ENCODE measurements at places on chromosomes 4 and X.

GRCh38 chr4:15021311-15021710, 19.0 kb downstream of the CPEB2 start:
- no peak for DNase-seq

DNA sequence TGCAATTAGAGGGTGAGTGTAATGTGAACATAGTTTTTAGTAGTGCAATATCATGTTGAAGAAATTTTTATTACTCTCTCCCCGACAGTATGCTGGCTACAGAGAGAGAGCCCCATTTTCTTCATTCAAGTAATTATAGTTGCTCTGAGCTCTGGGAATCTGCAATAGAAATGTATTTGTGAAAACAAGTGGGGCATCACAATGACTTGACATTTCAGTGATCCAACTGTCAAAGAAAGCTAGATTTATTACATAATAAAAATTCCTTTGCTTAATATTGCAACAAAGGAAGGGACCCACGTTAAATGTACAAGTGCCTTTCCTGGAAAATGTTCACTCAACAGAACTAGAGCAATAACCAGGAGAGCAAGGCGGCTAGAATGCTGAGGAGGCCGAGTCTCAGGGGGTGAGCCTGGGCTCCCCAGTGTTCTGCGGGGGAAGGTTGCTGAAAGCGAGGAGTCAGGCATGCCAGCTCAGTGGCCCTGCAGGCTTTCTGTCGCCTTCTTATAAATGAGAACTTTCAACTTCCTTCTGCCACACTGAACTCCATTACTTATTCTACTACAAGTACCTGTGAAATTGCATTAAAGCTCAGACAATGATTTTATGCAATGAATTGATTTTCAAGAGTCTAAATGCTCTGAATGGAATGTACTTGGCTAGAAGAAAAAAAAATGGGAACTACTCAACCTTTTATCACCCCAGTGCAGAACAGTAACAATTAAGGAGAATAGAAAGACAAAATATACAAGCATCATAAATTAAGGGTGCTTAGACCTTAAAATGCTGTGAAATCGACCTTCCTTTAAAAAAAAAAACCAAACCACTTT, 476.4 kb downstream of the AFF2 start:
- no peak for DNase-seq

GRCh38 chr4:85058551-85058950, 92.1 kb upstream of the WDFY3 start:
- DNase-seq, result no peak

- DNase-seq, result no peak
Measured at GRCh38 chr4:53050361-53050774, 188.3 kb downstream of the RASL11B start.

DNA sequence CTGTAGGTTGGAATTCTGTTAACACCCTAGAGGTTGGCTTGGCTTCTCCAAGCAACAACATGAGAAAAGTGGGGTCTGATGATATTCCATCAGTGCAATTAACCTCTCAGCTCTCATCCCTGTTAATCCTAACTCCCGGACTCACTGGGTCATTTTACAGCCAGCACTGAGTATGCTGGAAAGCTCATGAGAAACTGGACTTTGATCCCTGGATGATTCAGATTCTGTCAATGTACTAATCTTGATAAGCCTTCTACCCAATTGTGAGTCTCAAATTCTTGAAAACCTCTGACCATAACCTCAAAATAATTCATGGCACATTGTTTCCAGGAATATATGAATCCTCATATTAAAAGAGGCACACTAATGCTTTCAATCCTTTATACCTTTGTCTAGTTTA, 244.3 kb upstream of the DCAF8L1 start:
- DNase-seq, result no peak

DNA sequence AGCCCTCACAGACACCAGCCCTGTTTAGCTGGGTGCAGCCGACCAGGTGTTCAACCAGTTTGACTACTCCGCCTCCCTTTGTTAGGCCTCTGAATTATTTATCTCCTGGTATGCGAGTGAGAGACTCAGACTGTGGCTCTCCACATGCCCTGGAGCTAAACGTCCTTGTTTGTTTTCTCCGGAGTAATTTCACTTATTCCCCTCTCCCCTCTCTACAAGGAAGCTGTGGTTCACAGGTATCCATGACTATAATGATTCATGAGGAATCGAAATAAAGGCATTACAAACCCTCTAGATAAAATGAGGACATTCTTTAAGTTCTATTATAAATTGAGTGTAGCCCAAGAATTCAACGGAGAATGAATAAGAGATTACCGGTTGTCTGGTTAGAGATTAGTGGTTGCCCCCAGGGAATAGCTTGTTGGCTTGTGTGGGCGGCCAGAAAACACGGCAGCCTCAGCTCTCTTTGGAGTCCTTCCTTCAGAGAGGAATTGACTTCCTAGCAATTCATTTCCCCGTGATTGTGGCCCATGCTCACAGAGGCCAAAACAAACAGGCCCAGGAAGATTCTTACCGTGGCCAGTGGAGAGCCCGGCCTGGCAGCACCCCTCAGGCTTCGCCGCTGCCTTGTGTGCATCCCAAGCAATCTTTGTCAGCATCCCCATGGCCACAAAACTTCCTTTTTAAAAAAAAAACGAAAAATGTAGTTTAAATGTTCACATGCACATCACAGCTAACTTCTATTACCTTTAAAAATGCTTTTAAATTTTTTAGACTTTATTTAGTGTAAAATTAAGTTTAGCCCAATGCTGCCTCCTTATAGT, 60.2 kb upstream of the CBR4 start:
- DNase-seq, result no peak

DNA sequence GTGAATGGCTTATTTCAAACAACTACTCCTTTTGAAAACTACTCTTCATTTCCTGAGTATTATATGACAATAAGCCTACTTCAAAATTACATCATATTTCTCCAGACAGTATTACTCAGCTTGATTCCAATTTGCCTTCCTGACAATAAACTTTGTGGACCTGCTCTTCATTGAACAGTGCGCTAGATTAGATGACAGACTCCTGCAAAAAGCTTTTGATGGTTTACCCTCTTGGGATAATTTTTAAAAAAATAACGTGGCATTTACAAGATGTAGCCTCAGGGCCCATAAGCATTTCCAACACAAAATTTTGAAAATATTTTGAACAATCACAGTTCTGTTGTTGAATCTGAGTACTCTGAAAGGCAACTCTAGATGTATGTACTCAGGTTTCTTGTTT, 25.9 kb downstream of the MGAT4D start:
- DNase-seq, result no peak

- DNase-seq, result no peak
Measured at GRCh38 chr4:149801416-149801815, 14.2 kb downstream of the IQCM start.

DNA sequence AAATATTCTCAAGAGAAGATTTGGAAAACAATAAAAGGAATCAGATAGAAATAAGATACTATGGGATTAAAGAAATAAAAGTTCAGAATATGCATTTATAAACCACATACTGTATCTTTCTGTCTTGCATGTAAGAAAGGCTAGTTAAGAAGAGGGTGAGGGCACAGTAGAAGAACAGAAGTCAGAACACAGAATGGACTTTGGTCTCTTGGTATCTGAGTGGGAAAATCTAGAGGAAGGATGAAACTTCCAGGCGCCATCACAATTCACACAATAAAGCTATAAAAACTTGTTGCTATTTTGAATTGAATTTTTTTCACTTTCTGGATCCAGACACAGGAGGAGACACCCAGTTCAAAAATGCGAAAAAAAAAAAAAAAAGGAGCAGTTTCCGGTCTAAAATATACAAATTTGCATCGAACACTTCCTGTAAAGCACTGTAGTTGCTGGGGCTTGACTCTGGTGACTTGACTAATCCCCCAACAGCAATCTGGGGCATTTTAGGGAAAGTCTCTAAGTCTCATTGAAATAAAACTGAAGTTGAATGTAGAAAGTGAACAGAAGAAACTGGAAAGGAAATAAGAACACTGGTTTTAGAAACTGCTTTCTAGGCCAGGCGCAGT, 8.1 kb upstream of the NAAA start:
- no peak for DNase-seq

GRCh38 chr4:14636563-14636962, 365.7 kb upstream of the CPEB2 start:
- no peak for DNase-seq

- no peak for DNase-seq
Measured at GRCh38 chr4:86493460-86493859, 100.7 kb upstream of the PTPN13 start.

DNA sequence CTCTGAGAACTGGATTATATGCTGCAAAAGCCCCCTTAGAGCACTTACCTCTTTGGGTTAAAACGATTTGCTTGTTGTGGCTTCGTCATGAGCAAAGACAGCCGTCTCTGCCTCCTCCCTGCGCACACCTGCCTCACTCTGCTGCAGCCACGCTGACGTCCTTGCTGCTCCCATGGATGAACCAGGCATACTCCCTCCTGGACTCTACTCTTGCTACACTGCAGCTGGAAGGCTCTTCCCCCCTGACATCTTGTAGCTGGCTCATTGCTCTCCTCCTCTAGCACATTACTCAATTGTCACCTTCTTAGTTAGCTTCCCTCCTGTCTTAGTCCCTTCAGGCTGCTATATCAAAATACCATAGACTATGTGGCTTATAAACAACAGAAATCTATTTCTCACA, 59.3 kb downstream of the FAM114A1 start:
- no peak for DNase-seq

- DNase-seq, result no peak
Measured at GRCh38 chr4:47359891-47360290, 103.6 kb downstream of the COMMD8 start.

DNA sequence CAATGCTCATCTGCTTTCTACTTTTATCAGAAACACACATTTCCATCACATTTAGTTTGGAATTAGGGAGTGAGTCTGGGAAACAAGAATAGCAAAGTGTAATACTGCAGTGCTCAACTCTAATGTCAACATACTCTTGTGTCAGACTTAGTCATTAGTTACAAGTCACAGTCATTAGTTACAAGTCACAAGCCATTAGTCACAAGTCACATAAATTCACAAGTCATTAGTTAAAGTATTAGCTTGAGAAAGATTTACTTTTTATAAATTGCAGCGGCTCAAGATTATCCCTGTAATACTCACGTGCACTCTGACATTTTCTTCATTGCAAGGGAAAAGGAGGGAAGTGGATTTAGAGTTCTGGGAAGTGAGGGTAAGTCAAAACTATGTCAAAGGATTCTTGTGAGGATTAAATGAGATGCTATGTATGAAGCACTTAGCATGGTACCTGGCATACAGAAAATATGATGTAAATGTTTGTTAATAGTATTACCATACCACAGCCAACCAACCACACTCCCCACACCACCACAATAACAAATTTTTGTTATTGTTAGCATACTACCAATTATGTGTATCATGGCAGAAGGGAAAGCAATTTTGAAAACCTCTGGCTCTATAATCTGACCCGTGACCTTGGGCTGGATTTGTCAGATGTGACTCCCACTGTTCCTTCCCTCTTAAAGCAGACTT, 116.6 kb downstream of the ARHGAP24 start:
- no peak for DNase-seq

DNA sequence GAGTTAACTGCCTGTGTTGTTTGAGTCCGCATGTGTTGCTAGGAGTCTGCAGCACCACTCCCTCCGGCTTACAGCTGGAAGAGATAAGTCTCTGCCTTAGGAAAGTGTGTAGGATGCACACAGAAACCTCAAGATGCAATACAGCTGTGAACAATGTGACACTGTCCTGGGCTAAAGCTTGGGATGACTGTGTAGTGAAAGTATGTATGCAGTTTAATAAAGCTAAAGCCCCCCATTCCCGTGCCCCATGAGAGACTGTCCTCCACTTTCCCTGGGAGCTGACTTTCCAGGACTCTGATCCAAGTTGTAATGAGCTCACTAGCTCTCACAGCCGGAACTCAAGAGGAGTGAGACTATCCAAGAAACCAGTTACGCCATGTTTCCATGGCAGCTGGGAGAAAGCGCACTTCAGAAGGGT, 156.6 kb upstream of the FTHL17 start:
- no peak for DNase-seq

GRCh38 chrX:71510161-71510560, 22.7 kb upstream of the OGT start:
- DNase-seq, result no peak

- no peak for DNase-seq
Measured at GRCh38 chr4:125836597-125837195, 521.9 kb downstream of the FAT4 start.

GRCh38 chr4:108031427-108032083, 41.9 kb downstream of the HADH start:
- no peak for DNase-seq

DNA sequence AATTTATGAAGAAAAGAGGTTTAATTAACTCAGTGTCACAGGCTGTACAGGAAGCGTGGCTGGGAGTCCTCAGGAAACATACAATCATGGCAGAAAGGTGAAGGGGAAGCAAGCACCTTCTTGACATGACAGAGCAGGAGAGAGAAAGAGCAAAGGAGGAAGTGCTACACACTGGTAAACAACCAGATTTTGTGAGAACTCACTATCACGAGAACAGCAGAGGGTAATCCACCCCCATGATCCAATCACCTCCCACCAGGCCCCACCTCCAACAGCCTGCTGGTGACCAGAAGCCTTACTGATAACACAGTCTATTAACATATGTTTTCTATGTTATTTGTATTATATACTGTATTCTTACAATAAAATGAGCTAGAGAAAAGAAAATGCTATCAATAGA, 254.8 kb downstream of the PCDH10 start:
- DNase-seq, result no peak

GRCh38 chr4:183588169-183588675, 70.8 kb downstream of the RWDD4 start:
- no peak for DNase-seq

DNA sequence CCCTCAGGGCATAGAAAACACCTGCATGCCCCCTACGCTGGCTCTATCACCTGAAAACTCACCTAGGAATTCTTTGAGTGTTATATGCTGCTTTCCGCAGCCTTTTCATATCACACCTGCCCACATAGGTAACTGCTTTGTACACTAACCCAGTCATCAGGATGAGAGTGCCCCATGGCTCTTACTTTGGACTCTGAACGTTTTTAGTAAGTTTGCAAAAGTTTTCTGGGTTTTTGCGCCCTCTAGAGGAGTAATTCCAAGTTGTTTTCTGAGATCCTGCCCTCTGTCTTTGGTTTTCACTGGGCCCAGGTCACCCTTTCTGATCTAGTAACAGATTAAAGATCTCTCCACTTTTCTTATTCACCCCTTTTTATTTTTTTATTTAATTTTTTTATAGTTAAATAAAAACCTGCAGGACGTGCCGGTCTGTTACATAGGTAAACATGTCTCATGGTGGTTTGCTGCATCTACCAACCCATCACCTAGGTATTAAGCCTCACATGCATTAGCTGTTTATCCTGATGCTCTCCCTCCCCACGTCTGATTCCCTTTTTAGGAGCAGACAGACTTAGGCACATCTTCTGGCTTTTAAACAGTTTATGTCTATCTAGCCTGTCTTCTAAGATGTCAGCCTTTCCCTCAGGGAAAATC, 139.2 kb downstream of the NWD2 start:
- DNase-seq, result no peak

DNA sequence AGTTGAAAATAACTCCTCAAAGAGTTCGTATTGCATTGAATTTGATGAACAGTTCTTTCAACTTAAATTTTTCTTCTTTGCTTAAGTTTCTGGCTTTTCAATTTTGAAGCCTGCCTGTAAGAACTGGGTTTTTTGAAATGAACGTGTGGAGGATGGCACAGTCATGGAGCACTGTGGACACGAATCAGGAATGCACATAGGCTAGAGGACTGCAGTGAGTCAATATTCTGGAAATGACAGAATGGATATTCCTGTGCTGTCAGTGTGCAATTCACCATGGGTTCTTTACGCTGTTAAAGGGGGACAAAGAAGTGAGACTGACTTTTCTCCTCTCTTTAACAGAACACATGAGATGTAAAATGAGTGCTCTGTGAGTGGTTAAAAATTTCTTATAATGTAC, 368.0 kb upstream of the AGA start:
- no peak for DNase-seq

Measured in C1 segment of cervical spinal cord (tissue), 14 donors.